ENCODE measurements at places on chromosomes 7 and 10. TPM values are rescaled to one million over a fixed set of nuclear protein-coding genes. Genes with fewer than 3 reads are reported as not detected.

GRCh38 chr10:83205861-83206260 is 933.4 kb upstream of the GHITM start:
- DNase-seq = no peak

- DNase-seq = no peak
Observed at GRCh38 chr7:47743965-47744591, 162.2 kb upstream of the TNS3 start.

ACHE gene
- 11.0 TPM for total RNA-seq

SYNPO2L gene
- total RNA-seq = not detected

DNA sequence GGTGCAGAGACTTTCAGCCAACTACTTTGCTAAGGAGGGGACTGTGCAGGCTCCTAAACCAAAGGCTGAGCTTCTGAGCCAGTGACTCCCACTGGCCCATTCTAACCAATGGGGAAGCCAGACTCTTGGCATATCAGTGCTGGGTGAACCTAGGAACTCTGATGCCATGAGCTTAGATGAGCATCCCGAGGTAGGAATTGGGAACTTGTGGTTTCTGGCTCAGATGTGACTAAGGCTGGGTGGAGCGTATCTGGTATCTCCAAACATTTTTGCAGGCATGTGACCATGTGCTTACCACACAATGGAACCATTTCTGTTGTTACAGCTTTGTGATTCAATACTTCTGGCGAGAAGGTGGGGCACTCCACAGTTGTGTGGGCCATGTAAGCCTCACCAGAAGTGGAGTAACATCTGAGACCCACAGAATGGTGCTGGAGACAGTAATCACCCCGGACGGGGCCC is 2.5 kb upstream of the AVPI1 start:
- no peak for DNase-seq
